ENCODE measurements at places on chromosomes 5 and 9. TPM values are rescaled to one million over a fixed set of nuclear protein-coding genes. Genes with fewer than 3 reads are reported as not detected.

Gene ARHGEF37
- 0.76 TPM for total RNA-seq

Gene TAF1L
- not detected for total RNA-seq

Gene REEP2
- 4.4 TPM for total RNA-seq

DNA sequence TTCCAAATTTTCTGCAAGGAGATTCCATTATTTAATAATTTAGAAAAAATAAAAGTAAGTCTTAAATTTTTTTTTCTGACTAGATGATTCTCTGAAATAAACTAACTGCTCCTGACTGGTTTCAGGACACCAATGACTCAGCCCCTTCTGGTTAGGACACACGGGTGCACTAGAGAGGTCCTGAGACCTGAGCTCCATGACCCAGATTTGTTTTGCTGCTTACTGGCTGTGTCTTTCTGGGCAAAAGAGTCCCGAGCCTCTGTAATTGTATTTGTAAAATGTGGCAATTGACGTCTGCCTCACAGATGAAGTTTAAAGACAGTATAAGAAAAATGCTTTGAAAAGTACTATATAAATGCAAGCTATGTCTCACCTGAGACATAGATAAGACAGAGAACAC lies 89.1 kb downstream of the SLC24A2 start:
- no peak overlapping the region for H3K4me3 ChIP-seq
- peak; percentile 2 for DNase-seq
- no peaks in the 10 kb centered on the region for H3K36me3 ChIP-seq
- no peak overlapping the region for H3K27ac ChIP-seq
- H3K4me1 ChIP-seq: no peaks in the 10 kb centered on the region

DNA sequence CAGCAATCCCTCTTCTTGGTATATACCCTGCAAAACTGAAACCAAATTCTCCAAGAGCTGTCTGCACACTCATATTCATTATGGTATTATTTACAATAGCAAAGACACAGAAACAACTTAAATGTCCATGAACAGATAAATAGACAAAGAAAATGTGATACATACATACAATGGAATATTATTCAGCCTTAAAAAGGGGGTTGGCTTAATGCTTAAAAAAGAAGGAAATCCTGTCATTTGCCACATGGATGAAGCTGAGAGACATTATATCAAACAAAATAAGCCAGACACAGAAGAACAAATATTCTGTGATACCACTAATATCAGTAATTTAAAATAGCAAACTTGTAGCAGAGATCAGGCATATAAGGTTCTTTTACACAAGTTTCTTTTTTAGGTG lies 46.5 kb upstream of the GAS1 start:
- H3K36me3 ChIP-seq: no peaks in the 10 kb centered on the region
- H3K4me1 ChIP-seq: no peaks in the 10 kb centered on the region
- no peak for DNase-seq
- H3K27me3 ChIP-seq: no peaks in the 10 kb centered on the region
- H3K27ac ChIP-seq: no peak overlapping the region

DNA sequence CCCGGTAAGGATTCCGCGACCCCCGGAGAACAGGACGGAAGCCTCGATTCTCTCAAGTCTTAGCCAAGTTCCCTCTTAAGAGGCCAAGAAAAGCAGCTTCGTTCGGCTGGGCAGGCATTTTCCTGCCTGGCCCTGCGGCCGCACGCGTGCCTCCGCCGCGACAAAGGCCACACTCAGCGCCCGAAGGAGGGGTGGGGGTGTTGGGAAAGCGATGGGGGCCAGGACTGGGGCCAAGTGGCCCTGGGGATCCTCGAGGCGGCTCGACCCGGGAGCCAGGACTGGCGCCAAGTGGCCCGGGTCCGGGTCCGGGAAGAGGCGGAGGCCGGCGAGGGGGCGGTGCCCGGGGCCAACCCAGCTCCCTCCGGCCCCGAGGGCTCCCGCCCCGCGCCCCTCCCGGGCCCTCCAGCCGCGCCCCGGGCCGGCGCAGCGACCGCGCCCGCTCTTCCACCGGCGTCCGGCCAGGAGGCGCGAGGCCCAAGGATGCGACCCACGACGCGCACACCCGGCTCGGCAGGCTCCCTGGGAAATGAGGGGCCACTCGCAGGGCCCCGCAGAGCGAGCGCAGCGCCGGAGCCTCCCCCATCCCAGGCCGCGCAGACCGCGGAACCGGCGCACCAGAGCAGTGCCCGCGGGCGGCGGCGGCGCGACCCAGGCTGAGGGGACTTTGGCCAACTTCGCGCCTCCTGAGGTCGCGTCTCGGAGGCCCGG lies 756 bp downstream of the VAV2 start:
- peak overlapping the region; percentile 85 for H3K4me3 ChIP-seq
- no peaks in the 10 kb centered on the region for H3K36me3 ChIP-seq
- H3K27me3 ChIP-seq: no peaks in the 10 kb centered on the region

All from GM23248 (cell line).